ENCODE measurements at places on chromosomes 5 and 9. TPM values are rescaled to one million over a fixed set of nuclear protein-coding genes. Genes with fewer than 3 reads are reported as not detected.

PCDHB12 gene
- total RNA-seq = 0.54 TPM

ORM2 gene
- not detected for total RNA-seq

PCDHGA12 gene
- 4.8 TPM for total RNA-seq

BASP1 gene
- total RNA-seq = 127 TPM

SYNPO gene
- total RNA-seq = 10.0 TPM

GABRA6 gene
- total RNA-seq = not detected

SH3GL2 gene
- total RNA-seq = not detected
